ENCODE measurements at places on chromosomes 11 and 22.

DNA sequence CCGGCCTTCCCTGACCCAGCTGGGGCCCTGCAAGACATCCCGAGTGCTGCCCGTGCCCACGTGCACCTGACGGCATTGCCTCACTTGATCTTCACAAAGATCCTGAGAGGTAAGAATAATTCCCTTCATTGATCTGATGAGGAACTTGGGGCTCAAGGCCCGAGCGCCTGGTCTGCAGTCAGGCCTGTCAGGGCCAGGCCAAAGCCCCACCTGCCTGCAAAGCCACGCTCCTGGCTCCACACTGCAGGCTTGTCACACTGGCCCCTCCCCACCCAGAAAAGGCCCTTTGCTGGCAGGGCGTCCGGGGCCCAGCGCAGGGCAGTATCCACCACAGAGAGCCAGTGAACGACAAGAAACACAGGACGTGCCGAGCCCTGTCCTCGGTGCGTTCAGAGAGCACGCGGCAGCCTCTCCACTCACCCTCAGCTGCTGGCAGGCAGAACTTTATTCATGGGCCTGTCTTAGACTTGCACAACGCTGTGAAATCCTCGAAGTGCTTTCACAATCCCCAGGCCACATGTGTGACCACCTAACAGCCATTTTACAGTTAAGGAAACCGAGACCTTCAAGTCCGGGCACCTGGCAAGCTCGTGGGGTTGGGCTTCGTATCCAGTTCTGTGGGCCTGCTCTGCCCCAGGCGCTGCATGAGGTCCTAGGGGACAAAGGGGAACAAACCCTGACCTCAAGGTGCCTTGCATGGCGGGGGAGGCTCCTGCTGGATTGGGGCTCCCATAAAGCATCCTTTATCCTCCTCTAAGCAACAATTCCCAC, 14.8 kb downstream of the KIAA0930 start:
- no peak for DNase-seq

DNA sequence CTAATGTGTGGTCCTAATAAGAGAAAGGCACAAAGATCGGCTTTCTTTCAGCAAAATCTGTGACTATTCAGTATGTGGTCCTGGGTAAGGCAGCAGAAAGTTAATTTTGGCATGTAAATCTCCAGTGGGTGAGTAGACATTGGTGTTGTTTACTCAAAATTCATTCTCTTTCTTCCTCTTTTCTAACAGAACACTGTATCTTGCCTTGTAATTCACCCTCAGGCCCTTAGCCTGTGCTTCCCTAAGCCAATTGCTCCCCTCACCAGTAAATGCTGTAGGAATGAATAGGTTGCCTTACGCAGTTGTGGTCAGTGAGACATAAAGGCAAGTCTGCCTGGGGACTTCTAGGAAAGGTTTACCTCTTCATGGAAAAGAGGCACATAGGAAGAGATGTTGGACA, 49.9 kb upstream of the PDE3B start:
- no peak for DNase-seq

- no peak for DNase-seq
These were observed 333.4 kb upstream of the MPPED2 start for GRCh38 chr11:30919389-30920152.

- no peak for DNase-seq
These were observed 745 bp downstream of the C22orf39 start for GRCh38 chr22:19446603-19447329.

GRCh38 chr11:1943576-1943975, 3.6 kb upstream of the MRPL23 start:
- no peak for DNase-seq

- DNase-seq, result no peak
These were observed 32.6 kb downstream of the PPFIBP2 start for GRCh38 chr11:7546324-7546791.

DNA sequence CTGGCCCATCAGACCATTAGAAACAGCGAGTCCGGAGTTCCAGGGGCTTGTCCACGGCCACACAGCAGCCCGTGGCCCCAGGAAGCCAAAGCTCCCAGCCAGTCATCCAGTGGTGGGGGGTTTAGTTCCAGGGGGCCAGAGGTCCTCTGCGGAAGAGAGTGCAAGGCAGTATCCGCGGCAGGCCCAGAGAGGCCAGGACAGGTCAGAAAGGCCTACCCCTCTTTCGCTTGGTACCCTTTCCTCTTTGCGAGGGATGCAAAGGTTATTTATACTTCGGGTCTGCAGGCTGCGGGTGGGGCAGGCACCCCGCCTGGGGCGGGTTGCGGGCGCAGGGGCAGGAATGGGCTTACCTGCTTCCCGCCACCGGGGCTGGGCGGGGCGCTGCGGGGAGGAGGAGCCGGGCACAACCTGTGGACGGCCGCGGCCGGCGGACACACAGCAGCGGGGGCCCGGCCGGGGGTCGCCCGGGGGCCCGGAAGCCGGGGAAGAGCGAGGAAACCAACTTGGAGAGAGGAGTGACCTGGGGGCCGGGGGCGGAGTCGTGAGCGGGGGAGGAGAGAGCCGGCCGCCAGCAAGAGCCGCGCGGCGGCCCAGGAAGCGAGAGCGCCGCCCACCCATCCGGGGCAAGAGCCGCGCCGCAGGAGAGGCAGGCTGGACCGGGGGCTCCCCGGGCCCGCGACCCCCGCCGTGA, at the start of gene SH3BP1:
TSS of gene SH3BP1 (plus strand) at position 600 of the 691 bp plus-strand sequence. CDS start 119 bp downstream, outside the sequence.
- DNase-seq, result no peak

DNA sequence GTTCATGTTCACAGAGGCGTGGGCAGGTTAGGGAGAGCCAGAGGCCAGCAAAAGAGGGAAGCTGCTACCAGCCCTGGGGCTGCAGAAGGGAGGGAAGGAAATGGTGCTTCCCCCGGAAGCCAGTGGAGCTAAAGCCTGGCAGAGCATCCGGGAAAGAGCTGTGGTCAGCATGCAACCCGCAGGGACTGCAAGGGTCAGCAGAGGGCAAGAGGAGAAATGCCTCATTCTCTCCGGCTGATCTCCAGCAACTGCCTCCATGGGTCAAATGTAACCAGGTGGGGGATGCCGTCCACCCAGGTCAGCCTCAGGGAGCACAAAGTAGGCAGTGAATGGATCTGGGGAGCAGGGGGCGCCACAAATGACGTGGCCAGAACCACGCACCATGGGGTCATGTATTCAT, 36.9 kb upstream of the PRR5 start:
- DNase-seq, result no peak

DNA sequence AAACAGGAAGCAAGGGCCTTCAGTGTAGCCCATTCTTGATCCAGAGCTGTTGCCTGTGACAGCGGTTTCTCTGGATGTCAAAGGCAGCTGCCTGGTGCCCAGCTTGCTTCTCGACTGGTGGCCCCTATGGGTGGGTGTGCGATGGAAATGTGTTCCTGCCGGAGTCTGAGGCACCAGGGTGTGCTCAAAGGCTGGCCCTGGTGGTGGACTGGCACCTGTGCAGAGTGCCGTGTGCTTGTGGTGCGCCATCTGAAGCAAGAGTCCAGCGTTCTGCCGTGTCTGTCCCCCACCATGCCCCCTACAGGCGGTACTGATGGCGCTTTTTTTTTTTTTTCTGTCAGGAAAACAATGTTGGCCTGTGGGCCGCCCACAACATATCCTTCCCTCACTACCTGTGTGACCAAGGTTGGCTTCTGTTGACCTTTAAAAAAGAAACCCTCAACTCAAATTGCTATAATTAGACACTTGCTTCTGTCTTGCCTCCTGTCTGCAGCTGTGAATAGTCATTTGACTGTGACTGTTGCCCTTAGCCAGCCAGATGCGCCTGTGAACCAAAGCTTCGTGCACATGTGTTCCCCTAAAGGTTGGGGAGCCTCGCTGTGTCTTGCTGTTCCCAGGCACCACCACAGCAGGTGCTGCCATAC, 4.7 kb upstream of the RANBP1 start:
- no peak for DNase-seq

DNA sequence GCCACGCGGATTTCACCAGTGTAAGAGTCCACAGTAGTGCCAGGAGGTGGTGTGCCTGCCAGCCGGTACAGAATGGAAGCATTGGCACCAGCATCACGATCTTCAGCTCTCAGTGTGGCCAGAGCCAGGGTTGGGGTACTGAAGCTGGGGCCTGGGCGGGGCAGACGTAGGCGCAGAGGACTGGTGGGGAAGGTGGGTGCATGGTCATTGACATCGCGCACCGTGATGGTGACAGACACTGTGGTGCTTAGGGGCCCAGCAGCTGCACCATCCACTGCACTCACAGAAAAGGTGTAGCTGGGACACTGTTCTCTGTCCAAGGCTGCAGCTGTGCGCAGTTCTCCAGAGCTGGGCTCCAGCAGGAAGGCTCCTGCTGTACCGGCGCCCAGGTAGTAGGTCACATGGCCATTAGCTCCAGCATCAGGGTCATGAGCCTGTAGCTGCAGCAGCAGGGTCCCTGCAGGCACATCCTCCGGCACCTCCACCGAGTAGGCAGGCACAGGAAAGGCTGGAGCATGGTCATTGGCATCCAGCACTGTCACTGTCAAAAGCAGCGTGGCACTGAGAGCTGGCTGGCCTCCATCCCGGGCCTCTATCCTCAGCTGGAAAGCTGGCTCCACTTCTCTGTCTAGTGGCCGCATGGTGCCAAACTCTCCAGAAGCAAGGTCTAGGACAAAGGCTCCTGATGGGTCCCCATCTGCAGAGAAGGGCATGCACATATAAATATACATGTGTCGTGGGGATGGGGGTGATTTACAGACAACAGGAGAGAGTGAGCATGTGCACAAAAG, 7.9 kb upstream of the TPP1 start:
- no peak for DNase-seq

- no peak for DNase-seq
These were observed 46.2 kb downstream of the C11orf71 start for GRCh38 chr11:114354076-114354475.

GRCh38 chr11:121595717-121596161, 143.0 kb upstream of the SORL1-AS1 start:
- DNase-seq, result no peak

DNA sequence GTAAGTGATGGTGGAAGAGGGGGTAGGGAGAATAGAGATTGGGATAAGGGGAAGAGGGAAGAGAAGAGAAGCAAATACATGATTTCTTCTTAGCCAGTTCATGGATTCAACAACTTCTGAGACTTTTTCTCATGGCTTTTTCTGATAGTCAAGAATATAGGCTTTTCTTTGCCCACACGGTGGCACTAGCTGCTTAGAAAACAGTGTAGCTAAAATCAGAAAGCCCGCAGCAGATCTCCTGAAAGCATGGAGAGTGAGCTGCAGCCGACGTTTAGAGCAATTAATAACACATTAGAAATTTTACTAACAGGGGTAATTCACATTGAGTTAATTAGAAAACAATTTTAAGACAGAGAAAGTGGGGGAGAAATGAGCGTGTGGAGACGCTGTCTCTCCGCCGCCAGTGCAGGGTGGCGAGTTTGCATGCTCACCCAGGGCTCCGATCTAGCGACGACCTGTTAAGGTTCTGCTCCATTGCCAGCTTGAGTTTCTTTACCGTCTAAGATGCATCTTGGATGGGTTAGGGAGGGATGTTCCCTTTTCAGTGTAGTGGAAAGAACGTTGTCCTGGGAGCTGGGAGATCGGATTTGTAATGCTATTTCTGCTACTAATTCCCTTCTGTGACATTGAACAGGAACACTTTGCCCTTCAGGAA, 3.3 kb upstream of the RAG1 start:
- DNase-seq, result no peak

DNA sequence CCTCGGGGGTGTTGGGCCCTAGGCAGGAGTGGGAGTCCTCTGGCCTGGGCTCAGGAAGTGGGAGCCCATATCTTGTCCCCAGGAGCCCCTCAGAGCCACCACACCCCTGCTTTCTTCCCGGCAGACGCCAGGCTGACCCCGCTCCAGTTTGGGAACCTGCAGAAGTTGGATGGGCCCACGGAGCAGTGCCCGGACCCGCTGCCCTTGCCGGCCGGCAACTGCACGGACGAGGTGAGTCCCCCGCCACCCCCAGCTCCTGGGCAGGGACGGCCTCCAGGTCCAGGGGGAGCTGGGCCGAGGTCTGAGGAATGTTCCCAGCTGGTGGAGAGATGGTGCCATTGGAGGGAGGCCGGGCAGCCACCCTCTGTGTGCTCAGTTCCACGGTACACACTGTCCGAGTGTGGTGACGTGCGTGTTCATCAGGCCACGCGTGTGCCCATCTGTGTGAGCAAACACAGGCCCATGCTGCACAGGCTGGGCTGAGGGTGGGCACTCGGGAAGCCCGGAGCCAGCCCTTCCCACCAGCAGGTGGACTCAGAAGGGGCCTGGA, 4.8 kb downstream of the MUC5B start:
- DNase-seq, result no peak

GRCh38 chr22:39253435-39254070, 8.8 kb upstream of the PDGFB start:
- DNase-seq, result no peak

GRCh38 chr22:44364751-44365130, 52.0 kb upstream of the SHISAL1 start:
- DNase-seq, result no peak

GRCh38 chr11:64556044-64556720, 34.8 kb upstream of the SLC22A12 start:
- no peak for DNase-seq
